Activated B cell treated with CpG ODN at 0.5 μM for 24 hours (primary cell): ENCODE measurements at places on chromosomes 13 and 19.

GRCh38 chr13:30746791-30747190 lies 11.4 kb downstream of the ALOX5AP start:
- H3K36me3 ChIP-seq, result peaks cover 73% of the 10 kb centered on the region
- DNase-seq, result no peak
- no peaks in the 10 kb centered on the region for H3K27me3 ChIP-seq
- H3K4me1 ChIP-seq, result peaks cover 45% of the 10 kb centered on the region
- H3K4me3 ChIP-seq, result no peak overlapping the region
- no peak overlapping the region for H3K27ac ChIP-seq

- peak overlapping the region; percentile 77 for H3K27ac ChIP-seq
- H3K27me3 ChIP-seq, result no peaks in the 10 kb centered on the region
- H3K4me3 ChIP-seq, result peak overlapping the region; percentile 55
- H3K4me1 ChIP-seq, result peaks cover 50% of the 10 kb centered on the region
Measured at GRCh38 chr19:19160461-19161035, 9.5 kb downstream of the MEF2B start.

DNA sequence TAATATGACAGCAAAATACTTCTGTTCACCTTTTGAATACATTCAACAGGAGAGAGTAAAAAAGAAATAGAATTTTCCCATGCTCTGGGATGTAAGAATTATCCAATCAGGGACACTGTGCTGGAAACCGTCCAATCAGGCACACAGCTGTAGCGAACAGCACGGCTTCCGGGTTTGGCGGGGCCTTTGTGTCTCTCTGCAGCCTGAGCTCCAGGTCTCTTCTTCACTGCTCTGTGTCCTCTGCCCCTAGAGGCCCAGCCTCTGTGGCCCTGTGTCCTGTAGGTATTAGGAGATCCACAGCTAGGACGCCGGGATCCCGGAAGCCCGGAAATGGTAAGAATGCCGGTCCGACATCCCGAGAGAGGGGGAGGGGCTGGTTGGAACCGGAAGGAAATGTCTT lies 92.7 kb downstream of the ZNF737 start:
- no peaks in the 10 kb centered on the region for H3K27me3 ChIP-seq
- no peaks in the 10 kb centered on the region for H3K36me3 ChIP-seq
- no peak overlapping the region for H3K27ac ChIP-seq
- no peaks in the 10 kb centered on the region for H3K4me1 ChIP-seq

GRCh38 chr13:88701551-88701950 lies 1030.4 kb downstream of the SLITRK5 start:
- H3K27me3 ChIP-seq, result no peaks in the 10 kb centered on the region
- no peak for DNase-seq
- H3K4me1 ChIP-seq, result no peaks in the 10 kb centered on the region

DNA sequence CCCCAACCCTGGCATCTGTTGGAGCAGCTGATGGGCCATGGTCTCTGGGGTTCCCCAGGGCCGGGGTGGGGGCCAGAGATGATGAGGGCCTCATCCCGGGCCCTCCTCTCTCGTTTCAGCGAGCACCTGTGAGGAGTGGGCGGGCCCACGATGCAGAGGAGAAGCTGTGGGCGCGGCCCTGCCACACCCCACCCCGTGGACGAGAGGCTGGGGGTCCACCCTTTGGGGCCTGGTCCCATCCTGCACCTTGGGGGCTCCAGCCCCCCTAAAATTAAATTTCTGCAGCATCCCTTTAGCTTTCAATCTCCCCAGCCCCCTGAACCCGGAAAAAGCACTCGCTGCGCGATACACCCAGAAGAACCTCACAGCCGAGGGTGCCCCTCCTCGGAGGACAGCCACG lies 5.6 kb downstream of the HMG20B start:
- peaks cover 2% of the 10 kb centered on the region for H3K27me3 ChIP-seq
- peaks cover 8% of the 10 kb centered on the region for H3K4me1 ChIP-seq
- no peak overlapping the region for H3K27ac ChIP-seq
- H3K36me3 ChIP-seq, result peaks cover 11% of the 10 kb centered on the region
- no peak for DNase-seq

DNA sequence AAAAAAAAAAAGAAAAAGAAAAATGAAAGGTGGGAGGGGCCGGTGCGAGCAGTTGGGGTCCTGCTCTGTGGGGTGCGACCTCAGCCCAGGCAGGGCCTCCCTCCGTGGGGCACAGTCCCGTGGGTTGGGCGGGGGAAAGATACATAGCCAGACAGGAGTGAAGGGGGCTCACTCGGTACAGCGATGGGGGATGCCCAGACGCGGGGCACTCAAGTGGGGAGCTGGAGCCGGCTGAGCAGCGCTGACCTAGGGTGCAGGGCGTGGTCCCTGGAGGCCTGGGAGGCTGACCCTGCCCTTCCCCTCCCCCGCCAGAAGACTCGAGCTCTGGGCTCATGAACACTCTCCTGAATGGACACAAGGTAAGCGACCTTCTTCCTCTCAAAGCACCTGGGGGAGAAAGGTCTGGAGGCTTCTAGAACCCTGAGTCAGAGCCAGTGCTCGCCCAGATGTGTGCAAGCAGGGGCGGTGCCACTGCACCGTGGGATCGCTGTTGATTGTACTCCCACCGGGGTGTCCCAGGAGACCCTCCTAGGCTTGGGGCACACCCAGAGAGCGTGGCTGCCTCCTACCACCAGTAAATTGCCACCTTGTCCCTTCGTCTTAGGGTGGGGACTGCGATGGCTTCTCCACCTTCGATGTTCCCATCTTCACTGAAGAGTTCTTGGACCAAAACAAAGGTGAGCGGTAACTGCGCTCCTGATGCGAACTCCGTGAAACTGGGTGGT lies 3.4 kb downstream of the HMG20B start:
- no peaks in the 10 kb centered on the region for H3K27me3 ChIP-seq
- H3K4me1 ChIP-seq, result peaks cover 19% of the 10 kb centered on the region
- H3K36me3 ChIP-seq, result peaks cover 11% of the 10 kb centered on the region
- H3K27ac ChIP-seq, result no peak overlapping the region
- no peak for DNase-seq

GRCh38 chr13:97141564-97142005 lies 80.5 kb upstream of the MBNL2 start:
- H3K27ac ChIP-seq, result no peak overlapping the region
- H3K36me3 ChIP-seq, result no peaks in the 10 kb centered on the region
- peaks cover 7% of the 10 kb centered on the region for H3K27me3 ChIP-seq
- peaks cover 7% of the 10 kb centered on the region for H3K4me1 ChIP-seq
- DNase-seq, result no peak
- no peak overlapping the region for H3K4me3 ChIP-seq

GRCh38 chr13:110387451-110388107 lies 80.5 kb downstream of the COL4A2 start:
- DNase-seq, result no peak
- H3K27ac ChIP-seq, result no peak overlapping the region
- peaks cover 5% of the 10 kb centered on the region for H3K4me1 ChIP-seq
- peaks cover 24% of the 10 kb centered on the region for H3K27me3 ChIP-seq

DNA sequence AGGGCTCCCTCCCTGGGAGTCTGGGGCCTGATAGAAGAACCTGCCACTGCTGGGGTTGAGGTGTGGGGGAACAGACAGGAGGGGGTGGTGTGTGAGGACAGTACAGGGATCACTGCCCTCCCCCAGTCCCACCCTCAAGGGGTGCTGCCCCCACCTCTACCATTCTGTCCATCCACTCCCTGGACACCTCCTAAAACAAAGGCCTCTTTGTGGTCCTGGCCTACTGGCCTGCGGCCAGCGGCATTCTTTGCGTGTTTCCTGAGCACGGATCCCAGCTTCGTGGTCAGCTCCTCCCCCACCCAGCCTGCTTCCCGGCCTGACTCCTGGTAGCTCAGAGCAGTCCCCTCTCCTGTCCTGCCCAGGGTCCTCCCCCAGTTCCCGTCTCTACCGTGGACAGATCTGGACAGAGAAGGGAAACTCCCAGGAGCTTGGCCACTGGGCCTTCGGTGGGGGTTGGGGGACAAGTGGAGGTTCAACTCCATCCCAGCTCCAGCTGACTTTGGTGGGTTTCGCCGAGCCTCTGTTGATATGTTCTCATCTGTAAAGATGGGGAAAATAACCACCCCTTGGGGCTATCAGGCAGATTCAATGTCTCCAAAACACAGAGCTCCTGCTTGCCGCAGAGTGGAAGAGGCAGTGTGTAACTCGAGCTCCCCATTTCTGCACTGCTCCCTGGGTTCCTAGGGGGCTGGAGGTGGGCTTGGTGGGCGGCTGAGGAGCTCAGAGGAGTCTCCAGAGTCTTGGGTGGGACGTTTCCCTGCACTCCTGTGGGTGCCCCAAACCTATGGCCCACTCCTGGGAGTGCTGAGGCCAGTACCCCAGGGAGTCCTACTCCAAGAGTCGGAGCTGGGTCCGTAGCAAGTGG lies 48.7 kb downstream of the LYL1 start:
- H3K4me3 ChIP-seq, result no peak overlapping the region
- H3K36me3 ChIP-seq, result no peaks in the 10 kb centered on the region
- H3K27ac ChIP-seq, result no peak overlapping the region

GRCh38 chr19:3466635-3467034 lies 13.7 kb downstream of the SMIM24 start:
- DNase-seq, result no peak
- H3K4me1 ChIP-seq, result no peaks in the 10 kb centered on the region
- peaks cover 4% of the 10 kb centered on the region for H3K36me3 ChIP-seq
- no peaks in the 10 kb centered on the region for H3K27me3 ChIP-seq
- H3K4me3 ChIP-seq, result no peak overlapping the region

DNA sequence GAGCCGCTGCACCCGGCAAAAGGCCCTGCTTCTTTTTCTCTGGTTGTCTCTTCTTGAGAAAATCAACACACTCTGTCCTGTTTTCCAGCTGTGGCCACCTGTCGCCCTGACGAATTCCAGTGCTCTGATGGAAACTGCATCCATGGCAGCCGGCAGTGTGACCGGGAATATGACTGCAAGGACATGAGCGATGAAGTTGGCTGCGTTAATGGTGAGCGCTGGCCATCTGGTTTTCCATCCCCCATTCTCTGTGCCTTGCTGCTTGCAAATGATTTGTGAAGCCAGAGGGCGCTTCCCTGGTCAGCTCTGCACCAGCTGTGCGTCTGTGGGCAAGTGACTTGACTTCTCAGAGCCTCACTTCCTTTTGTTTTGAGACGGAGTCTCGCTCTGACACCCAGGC lies 17.2 kb downstream of the LDLR start:
- H3K4me3 ChIP-seq, result no peak overlapping the region
- H3K27me3 ChIP-seq, result peaks cover 4% of the 10 kb centered on the region
- H3K36me3 ChIP-seq, result peaks cover 11% of the 10 kb centered on the region

DNA sequence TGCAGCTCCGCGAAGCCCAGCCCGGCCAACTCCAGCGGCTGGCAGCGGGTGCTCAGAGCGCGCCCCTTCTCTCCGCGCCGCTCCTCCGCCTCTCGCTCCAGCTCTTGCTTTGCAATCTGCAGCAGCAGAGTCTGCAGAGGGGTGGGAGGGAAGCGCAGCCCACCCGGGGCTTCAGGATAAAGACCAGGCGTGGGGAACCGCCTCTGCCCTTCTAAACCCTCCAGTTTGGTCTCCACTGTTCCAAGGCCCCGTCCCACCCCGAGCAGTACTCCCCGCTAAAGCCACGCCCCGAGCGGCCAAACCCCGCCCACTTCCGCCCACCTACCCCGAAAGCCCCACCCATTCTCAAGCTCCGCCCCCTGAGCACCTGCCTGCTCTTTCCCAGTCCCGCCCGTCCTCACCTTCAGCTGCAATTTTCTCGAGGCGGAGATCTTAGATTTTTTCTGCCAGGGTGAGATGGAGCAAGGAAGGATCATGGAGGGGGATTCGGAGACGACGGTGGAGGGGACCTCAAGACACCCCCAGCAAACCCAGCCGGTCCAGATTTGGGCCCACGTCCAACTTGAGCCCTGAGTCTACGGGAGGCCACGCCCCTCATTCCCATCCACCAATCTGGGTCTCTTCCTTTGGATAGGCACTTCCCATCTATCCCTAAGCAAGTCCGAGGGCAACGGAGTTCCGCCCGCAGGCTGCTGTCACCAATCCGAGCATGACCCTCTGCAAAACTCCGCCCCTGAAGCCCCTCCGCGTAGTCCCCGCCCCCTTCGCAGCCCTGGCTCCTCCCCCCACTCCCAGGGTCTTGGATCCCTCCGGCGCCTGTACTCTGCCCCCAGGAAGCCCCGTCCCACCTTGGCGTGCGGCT lies 1.1 kb downstream of the TNNI3 start:
- peaks cover 41% of the 10 kb centered on the region for H3K27me3 ChIP-seq
- H3K4me3 ChIP-seq, result peak overlapping the region; percentile 20
- no peak overlapping the region for H3K27ac ChIP-seq
- DNase-seq, result no peak
- peaks cover 15% of the 10 kb centered on the region for H3K4me1 ChIP-seq

GRCh38 chr13:29664591-29664990 lies 69.1 kb upstream of the SLC7A1 start:
- no peak for DNase-seq
- H3K4me3 ChIP-seq, result no peak overlapping the region
- peaks cover 4% of the 10 kb centered on the region for H3K4me1 ChIP-seq
- peaks cover 2% of the 10 kb centered on the region for H3K36me3 ChIP-seq
- no peak overlapping the region for H3K27ac ChIP-seq
- H3K27me3 ChIP-seq, result peaks cover 17% of the 10 kb centered on the region

DNA sequence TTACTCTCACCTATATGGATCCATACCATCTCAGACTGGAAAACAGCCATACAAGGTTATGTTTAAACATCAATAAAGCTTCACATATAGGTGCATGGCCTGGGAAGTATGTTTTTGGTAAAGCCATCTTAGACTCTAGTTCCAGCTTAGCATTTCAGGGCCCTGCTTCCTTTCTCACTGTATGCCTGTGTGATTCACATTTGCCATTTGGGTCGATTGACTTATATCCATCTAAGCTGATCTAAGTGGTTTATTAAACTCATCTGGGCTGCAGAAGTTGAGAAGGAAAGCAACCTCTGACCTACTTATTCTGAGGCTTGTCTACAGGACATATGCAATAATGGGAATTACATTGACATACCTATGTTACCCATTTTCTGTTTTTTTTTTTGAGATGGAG lies 33.5 kb downstream of the ZNF506 start:
- no peak for DNase-seq
- H3K4me3 ChIP-seq, result no peak overlapping the region
- peaks cover 3% of the 10 kb centered on the region for H3K4me1 ChIP-seq
- H3K27me3 ChIP-seq, result no peaks in the 10 kb centered on the region
- H3K27ac ChIP-seq, result no peak overlapping the region

DNA sequence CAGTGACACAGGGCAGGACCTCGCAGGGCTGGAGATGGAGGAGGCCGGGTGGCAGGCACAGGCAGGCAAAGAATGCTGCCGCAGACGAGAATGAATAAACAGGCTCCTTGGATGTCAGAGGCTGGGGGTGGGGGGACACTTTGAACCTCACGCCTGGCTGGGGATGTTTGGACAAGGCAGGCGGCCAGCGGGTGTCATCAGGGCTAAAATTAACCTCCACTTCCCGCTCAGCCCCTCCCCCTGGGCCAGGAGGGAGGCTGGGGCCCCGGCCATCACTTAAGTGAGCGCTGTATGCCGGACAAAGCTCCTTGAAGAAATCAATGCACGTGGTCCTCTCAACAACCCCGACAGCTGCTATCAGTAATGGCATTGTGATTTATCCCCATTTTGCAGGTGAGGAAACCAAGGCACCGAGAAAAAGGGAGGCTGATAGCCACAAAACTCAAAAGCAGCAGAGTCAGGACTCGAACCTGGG lies 10.3 kb upstream of the FUT5 start:
- no peaks in the 10 kb centered on the region for H3K36me3 ChIP-seq
- peaks cover 10% of the 10 kb centered on the region for H3K27me3 ChIP-seq
- no peak for DNase-seq
- H3K4me3 ChIP-seq, result no peak overlapping the region
- H3K27ac ChIP-seq, result no peak overlapping the region

GRCh38 chr19:31054430-31054829 lies 294.8 kb downstream of the TSHZ3 start:
- H3K27me3 ChIP-seq, result no peaks in the 10 kb centered on the region
- H3K4me1 ChIP-seq, result no peaks in the 10 kb centered on the region
- H3K4me3 ChIP-seq, result no peak overlapping the region

- H3K36me3 ChIP-seq, result peaks cover 9% of the 10 kb centered on the region
- peaks cover 49% of the 10 kb centered on the region for H3K4me1 ChIP-seq
- H3K27me3 ChIP-seq, result no peaks in the 10 kb centered on the region
Measured at GRCh38 chr13:73955977-73956500, 178.2 kb downstream of the KLF12 start.
